ENCODE measurements at places on chromosomes 16 and 17. TPM values are rescaled to one million over a fixed set of nuclear protein-coding genes. Genes with fewer than 3 reads are reported as not detected.

The FOXL1 gene
- total RNA-seq, result 9.3 TPM

The NECAB2 gene
- 0.33 TPM for total RNA-seq

The BRIP1 gene
- total RNA-seq, result 9.4 TPM

The RNF112 gene
- total RNA-seq, result 0.10 TPM

The GRB7 gene
- total RNA-seq, result 2.8 TPM

The NOTUM gene
- 2.0 TPM for total RNA-seq

The OR4D2 gene
- total RNA-seq, result not detected

The TBC1D3 gene
- not detected for total RNA-seq

The GALNS gene
- total RNA-seq, result 81.6 TPM

The BAIAP3 gene
- 9.4 TPM for total RNA-seq

The GNGT2 gene
- total RNA-seq, result not detected

Measured in Panc1 (cell line).